ENCODE measurements at places on chromosomes 1 and 21. TPM values are rescaled to one million over a fixed set of nuclear protein-coding genes. Genes with fewer than 3 reads are reported as not detected.

The CD5L gene
- not detected for total RNA-seq

GRCh38 chr21:34986561-34987500, 62.3 kb downstream of the RUNX1 start:
- no peak for DNase-seq

DNA sequence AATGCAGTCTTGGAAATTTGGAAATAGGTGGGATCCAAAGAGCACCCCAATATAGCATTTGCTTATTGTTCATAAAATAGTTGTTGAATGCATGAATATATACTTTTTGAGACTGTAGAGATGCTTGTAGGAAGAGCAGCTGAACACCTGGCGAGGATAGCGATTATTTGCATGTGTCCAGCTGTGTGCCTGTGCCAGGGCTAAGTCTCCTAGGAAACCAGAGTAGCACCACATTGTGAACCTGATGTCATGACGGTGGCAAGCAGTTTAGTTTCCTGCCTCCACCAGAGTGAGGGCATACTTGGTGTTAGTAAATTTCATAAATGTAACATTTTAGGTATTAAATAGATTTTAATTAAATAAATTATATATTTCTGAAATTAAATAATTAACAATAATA, 37.3 kb upstream of the IRF2BP2 start:
- no peak for DNase-seq

The TRAF3IP3 gene
- total RNA-seq: 3.3 TPM

The RNU1-2 gene
- total RNA-seq: under 0.01 TPM

DNA sequence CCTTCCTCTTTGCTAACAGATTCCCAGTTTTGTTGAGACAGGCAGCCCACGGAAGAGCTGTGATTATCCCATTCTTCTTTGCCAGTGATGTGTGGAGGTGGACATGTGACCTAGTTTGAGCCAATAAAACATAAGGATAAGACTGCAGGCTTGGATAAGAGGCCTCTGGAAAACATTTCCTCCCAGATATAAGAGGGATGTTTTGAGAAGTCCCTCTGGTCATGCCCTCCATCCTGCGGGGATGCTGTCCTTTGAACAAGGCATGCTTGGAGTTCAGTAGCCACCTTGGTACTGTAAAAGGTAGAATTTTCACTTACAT, 155.7 kb downstream of the TM2D1 start:
- no peak for DNase-seq

DNA sequence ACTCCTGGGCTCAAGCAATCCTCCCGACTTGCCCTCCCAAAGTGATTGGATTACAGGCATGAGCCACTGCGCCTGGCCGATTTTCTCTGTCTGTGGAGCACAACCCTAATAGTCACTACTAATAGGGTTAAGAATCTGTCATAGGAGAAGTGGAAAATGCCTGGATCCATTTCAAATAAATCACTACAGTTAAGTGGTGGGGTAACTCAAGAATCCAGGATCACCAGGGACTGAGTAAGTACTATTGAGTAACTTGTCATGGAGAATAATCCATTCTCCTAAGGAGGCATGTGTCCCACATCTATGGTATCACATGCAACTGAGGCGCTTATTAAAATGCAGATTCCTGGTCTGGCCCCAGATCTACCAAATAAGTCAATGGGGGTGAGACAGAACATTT, 53.2 kb downstream of the OPTC start:
- no peak for DNase-seq

The ARHGAP29 gene
- total RNA-seq: 31.7 TPM

The LDLRAD1 gene
- not detected for total RNA-seq

The FALEC gene
- not detected for total RNA-seq

DNA sequence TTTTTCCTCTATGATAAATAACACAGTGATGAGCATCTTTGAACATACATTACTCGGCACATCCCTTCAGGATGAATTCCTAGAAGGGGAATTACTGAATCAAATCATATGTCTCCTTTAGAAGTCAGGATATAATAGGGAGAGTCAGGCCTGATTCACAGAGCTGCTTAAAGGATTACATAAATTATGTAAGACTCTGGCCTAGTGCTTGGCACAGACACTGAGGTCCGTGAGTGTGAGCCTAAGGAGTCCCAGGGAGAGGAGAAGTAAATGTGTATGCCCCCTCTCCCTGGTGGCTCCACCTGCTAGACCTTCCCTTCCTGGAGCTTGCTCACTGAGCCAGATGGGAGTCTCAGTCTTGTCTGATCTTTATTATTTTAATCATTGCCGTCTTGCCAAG, 8.6 kb upstream of the FOXE3 start:
- no peak for DNase-seq

The DMAP1 gene
- total RNA-seq: 90.6 TPM

The TEDDM1 gene
- total RNA-seq: not detected

DNA sequence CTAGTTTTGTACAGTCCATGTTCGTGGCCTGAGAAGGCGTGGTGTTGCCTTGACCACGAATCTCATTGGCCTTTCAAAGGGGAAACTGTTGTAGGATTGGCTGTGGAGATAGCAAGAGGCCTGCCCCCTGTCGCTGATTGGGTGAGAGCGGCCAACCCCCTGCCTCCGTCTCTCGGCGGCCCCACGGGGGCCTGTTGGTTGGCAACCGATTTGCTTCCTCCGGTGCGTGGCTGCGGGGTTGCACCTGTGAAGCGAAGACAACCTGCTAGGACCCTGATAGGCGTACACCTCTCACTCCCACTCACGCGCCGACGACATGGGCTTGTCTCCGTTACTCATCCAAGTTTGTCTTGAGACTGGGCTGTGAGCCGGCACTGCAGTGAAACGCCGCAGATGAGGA, at the start of gene UBE2U:
UBE2U (plus strand) TSS at position 204 of the 400 bp plus-strand sequence. CDS start 428 bp downstream, outside the sequence.
- DNase-seq: no peak

The SLC44A3 gene
- total RNA-seq: 80.3 TPM

- DNase-seq: no peak
Measured at GRCh38 chr1:6998267-6998666, 213.0 kb downstream of the CAMTA1 start.

- DNase-seq: peak; percentile 36
Measured at GRCh38 chr1:167681451-167682098, 40.2 kb upstream of the MPZL1 start.

- no peak for DNase-seq
Measured at GRCh38 chr1:200253774-200254495, 155.9 kb downstream of the ZNF281 start.

The SPRTN gene
- total RNA-seq: 11.6 TPM

DNA sequence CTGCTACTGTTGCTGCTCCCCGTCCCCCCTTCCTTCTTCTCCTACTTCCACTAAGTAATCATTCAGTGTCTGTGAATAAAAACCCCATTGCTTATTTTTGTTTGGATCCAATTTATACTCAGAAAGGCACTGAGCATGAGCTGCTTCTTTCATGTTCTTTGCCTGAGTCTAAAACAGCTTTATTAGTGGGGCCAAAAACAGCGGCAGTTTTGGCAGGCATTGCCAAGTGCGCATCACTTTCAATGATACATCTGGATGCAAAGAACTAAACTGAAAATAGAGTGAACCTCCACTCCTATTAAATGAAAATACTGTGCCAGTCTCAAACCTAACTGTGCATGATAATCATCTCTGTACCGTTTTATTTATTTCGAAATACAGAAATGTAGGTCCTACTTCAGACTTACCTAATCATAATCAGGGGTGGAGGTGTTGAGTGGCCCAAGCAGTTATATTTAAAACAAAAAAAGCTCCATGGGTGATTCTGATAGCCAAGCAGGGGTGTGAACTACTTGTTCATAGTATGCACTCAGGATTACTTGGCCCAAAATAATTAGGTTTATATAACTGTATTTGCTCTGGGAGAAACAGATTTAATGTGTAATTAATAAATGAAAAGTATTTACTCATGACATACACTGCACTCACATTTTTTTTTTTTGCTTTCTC, 48.4 kb downstream of the NEK7 start:
- peak; percentile 47 for DNase-seq

GRCh38 chr1:3714814-3715213, 37.4 kb upstream of the CCDC27 start:
- DNase-seq: no peak

DNA sequence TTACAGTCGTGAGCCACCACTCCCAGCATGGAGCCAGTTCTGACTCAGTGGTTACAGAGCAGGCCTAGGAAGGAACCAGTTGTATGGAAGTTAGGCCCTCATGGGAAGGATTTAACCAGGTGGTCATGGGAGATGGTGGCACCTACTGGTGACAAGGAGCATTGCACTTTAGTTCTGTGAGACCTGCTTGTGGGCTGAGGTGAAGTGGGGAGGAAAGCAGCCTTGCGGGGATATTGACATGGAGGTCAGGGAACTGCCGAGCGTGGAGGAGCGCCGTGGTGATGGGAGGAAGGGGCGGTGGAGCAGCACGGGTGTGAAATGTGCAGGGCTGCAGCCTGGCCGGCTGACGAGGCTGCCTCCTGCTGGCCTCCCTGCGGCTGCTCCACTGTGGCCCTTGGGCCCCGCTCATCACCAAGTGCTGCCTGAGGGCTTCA, 100.4 kb downstream of the GALNT2 start:
- no peak for DNase-seq

- DNase-seq: peak; percentile 96
Measured at GRCh38 chr1:32753532-32754316, 51.2 kb upstream of the SYNC start.

The BCAN gene
- not detected for total RNA-seq

- peak; percentile 47 for DNase-seq
Measured at GRCh38 chr1:47931395-47931794, 65.8 kb downstream of the TRABD2B start.

DNA sequence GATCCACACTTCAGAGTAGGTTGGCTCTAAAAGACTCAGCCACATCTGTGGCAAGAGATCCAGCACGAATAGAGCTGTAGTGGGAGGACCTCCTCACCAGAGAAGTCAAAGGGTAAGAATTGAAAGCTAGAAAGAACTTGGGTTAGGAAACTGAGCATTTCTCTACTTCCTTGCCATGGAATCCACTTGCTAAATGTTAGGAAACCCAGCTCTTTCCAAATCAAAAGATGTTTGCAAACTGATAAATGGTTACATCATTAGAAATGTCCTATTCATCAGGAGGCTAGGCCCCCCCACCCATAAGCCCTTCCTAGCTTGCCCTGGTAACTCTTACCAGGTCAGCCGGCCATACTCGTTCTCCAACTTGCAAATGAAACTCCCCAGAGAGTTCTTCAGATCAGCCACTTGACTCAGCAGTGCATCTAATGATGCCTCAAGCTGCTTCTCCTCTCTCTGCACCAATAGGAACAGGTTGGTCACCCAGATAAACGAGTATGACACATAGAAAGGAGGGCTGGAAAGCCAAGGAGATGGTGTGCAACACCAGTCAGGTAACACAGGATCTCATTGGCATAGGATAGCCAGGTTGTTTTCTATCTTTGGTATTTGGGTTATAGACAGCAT, 1.5 kb downstream of the MED8 start:
- DNase-seq: no peak

The SLC16A1 gene
- total RNA-seq: 81.9 TPM

DNA sequence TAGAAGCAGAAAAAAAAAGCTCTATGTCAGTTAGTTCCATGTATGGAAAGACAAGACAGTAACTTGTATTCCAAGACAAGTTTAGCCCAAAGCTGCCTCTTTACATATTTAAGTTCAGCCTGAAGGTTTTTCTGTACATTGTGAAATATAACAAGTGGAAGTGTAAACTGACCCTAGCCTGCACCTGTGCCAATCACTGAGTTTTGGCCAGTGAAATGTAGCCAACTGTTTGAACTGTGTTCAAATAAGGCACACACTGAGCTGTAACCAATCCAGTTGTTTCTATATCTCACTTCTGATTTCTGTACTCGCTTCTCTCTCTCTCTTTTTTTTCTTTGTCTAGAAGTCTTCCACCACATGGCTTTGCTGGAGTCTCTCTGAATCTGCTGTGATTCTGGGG, 1227.1 kb downstream of the NCAM2 start:
- no peak for DNase-seq

GRCh38 chr1:54255026-54255702, 55.2 kb downstream of the MRPL37 start:
- no peak for DNase-seq

- DNase-seq: no peak
Measured at GRCh38 chr1:221994939-221995338, 253.1 kb upstream of the DUSP10 start.

GRCh38 chr1:100928128-100928527, 32.2 kb downstream of the SLC30A7 start:
- DNase-seq: no peak

DNA sequence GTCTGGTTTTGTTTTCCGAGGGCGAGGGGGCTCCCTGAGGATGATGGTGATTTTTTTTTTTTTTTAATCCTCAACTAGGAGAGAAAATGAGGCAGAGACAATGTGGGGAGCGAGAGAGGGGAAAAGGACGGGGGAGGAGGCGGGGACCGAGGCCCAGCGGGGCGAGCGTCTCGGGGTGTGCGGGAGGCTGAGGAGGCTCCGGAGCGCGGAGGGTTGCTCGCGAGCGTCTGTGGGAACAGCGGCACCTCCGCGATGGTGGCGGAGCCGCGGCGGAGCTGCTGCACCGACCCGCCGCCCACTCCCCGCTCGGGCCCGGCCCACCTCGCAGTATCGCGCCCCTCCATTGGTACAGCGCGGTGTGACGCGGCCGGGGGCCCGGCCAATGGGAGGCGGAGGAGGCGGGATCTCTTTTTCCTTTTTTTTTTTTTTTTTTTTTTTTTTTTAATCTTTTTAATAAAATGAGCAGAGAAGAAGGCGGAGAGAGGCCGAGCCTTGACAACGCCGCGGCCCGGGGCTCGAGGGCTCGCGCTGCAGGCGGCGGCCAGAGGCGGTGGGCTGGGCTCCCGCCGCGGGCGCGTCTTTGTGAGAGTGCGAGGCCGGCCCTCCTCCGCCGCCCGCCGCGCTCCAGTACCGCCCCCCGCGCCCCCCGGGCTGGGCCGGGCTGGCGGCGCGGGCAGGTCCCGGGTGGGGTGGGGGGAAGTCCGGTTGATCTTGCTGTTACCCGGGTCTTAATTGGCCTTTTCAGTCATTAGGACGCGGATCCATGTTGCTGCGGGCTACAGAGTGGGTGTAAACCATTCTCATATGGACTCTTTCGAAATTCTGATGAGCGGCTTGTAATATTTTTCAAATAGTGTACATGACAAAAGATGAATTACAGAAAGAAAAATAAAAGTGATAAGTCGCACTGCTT, at the start of gene RERE:
RERE (minus strand) TSS at position 229 of the 913 bp plus-strand sequence.
- peak; percentile 98 for DNase-seq

The PCBP3 gene
- 10.9 TPM for total RNA-seq

The DRAXIN gene
- not detected for total RNA-seq

The ENTREP3 gene
- 19.6 TPM for total RNA-seq

The IGFN1 gene
- total RNA-seq: not detected

GRCh38 chr1:213245260-213245910, 194.3 kb downstream of the RPS6KC1 start:
- no peak for DNase-seq

The LGALS8 gene
- 142 TPM for total RNA-seq
